Kidney capillary endothelial cell (primary cell): ENCODE measurements at places on chromosomes 3 and 15.

DNA sequence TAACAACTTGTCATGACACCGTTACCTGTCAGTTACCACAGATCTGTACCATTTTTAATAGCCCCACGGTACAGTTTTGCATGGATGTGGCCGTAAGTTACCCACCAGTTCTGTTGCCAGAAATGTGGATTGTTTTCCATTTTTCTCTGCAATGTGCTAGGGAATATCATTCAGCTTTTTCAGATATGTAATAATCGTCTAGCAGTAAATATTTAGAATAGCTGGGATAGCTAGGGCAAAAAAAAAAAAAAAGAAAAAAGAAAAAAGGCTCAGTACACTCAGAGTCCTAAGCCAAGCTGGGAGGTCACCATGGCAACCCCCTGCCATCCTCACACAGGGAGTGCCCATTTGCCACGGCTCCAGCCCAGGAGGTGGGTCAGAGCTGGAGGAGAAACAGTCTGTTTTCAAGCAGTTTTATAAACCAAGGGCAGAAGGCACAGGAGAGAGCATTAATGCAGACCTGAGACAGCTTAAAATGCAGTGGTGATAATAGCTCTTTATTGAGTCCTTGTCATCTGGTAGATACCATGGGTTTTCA is 25.2 kb downstream of the PAQR5 start:
- no peak for DNase-seq

- peak; percentile 43 for DNase-seq
These were observed 309.6 kb downstream of the TUSC7 start for GRCh38 chr3:117019082-117019713.

DNA sequence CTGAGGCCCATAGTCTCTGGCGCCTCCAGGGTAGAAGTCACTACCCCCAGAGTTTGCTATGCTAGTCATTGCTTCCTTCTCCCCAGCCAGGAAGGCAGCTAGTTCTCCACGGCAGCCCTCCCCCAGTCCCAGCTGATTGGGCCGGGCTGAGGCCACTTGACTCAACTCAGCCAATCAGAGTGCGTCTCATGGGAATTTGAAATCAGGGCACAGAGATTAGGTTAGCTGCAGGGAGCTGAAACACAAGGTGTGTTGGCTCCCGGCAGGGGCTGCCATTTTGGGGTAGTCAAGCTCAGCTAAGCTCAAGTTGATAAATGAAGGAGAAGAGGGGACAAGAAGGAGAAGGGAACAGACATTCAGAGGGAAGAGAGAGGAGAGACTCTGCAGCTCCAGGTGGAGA is 32.8 kb downstream of the LINGO1 start:
- DNase-seq: peak; percentile 34

GRCh38 chr3:38627956-38628355 is 21.5 kb downstream of the SCN5A start:
- DNase-seq: no peak

GRCh38 chr15:74523982-74524381 is 17.0 kb upstream of the ARID3B start:
- DNase-seq: no peak

DNA sequence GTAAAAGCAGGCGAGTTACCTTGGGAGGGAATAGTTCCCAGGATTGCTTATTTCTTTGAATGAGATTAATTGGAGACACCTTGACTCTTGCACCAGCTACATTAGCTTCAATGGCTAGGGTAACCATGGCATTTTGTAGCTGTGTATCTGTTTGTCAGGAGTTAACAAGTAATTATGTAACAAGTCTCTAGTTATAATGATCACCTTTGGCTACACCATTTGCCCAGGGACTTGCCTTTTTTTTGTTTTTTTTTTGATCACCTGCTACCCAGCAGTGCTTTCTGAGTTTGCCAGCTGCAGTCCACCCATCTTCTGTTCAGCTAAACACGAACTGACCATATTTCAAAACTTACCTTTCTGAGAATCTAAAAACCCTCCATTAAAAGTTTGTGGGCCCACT is 2.2 kb downstream of the MED12L start:
- no peak for DNase-seq

DNA sequence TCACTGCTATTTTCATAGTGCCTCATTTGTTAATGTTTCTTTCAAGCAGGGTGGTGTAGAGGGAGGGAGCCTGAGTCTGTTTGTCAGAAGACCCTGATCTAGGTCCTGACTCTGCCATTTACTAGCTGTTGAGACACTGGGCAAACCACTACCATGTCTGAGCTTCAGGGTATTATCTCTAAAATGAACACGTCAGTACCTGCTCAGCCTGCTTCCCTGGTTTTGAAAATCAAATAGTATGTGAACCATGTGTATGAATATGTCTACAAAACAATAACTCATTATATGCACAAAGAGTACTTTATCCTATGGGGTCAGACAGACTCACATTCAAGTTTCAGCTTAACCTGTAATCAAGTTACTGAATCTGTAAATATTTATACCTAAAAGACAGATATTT is 25.1 kb downstream of the SYNPR start:
- DNase-seq: no peak

GRCh38 chr3:105608623-105609022 is 241.9 kb downstream of the ALCAM start:
- no peak for DNase-seq

- no peak for DNase-seq
These were observed 64.9 kb upstream of the ZBTB20 start for GRCh38 chr3:115211810-115212492.

DNA sequence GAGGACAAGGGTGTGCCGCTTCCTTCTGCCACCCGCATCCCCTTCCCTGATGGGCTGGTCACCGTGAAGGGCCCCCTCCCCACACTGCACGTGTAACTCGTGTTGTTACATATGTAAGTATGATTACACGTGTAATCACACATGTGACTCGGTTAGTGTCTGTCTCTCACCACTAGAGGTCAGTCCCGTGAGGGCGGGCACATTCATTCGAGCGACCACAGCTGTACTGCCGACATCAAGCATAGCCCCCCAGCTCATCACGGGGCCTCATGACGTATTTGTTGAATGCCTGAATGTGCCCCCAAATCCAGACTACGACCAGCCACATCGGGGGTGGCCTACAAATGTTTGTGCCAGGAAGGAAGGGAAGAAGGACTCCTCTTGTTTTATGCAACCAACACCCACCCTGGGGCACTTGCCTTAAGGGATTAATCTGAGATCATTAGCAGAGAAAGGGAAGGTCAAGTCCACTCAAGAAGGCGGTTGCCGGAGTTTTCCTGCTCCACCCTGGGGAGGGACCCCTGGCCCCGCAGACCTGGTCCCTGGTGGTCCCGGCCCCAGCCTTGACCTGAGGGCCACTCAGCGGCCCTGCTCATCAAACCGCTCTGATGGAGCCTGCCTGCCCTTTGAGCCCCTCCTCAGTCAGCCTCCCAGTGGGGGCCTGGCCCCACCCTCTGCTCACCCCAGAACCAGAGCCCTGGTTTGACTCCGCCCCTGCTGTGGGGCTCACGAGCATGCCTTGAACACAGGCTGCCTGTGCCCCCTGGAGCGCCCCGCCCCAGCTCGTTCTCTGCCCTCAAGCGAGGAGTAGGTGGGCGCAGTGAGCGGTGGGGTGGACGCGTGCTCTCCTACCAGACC is 52.8 kb downstream of the RGMA start:
- DNase-seq: peak; percentile 31

GRCh38 chr15:99074446-99074845 is 30.4 kb upstream of the SYNM start:
- DNase-seq: no peak

DNA sequence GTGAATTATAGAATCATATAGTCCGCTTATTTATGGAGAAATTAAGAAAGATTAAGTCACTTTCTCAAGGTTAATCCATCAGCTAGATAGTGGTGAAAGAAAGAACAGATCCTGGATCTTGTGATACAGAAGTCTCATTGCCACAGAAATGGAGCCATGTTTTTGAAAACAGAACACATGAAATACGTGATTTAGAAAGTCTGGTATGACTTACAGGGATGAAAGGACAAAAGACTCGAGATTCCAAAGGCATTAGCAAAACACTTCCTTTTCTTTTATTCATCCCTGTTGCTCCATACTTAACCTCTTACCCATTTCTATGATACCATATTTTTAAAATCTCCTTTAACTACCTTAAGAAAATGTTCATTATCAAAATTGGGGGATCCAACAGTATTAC is 40.0 kb upstream of the TEX9 start:
- DNase-seq: no peak

- DNase-seq: no peak
These were observed 23.8 kb downstream of the STIMATE start for GRCh38 chr3:52873433-52874159.

DNA sequence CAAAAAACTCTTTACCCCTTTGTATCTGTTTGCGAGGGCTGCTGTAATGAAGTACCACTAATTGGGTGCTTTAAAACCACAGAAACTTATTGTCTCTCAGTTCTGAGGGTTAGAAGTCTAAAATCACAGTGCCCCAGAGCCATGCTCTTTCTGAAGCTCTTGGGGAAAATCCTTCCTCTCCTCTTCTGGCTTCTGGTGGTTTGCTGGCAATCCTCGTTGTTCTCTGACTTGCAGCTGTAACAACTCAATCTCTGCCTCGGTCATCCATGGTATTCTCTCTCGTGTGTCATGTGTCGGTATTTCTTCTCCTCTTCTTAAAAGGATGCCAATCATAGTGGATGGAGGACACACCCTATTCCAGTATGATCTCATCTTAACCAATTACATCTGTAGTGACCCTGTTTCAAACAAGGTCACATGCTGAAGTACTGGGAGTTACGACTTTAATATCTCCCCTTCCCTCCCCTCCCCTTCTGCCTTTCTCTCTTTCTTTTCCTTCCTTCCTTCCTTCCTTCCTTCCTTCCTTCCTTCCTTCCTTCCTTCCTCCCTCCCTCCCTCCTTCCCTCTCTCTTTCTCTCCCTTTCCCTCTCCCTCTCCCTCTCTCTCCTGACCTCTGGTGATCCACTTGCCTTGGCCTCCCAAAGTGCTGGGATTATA is 6.5 kb upstream of the ARL8B start:
- DNase-seq: no peak

GRCh38 chr3:195388380-195388779 is 54.4 kb downstream of the ACAP2 start:
- DNase-seq: no peak

DNA sequence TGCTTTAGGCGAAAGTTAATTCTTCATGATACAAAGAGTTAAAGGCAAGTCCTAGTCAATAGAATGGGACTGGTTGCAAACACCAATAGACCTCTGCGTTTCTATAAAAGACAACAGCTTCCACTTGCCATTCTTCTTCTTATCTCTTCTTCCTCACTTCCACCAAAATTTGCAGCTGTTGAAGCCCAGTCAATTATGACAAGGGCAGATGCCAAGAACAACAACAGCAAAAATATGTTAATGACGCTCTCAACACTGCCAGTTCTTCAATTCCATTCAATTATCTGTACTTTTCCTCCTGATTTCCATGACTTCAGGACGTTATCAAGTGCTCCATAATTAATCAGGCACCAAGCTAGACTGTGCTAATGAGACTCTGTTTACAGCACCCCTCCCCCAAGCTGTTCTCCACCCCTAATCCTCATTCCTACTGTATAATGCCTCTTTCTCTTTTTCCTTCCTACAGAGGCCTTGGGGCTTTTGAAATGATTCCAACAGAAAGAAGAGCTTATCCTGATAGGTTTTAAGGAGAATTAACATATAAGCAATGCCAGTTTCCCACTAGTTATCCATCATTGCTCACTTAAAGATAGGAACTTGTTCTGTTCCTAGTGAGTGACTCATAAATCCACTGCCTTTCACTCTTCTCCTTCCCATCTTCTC is 1160.5 kb downstream of the IGSF11 start:
- no peak for DNase-seq

- DNase-seq: no peak
These were observed at the start of gene PLSCR2 for GRCh38 chr3:146469150-146470017. TSS of gene PLSCR2 (minus strand) at chr3:146469561. CDS start at chr3:146459904, 9,657 bp downstream.

DNA sequence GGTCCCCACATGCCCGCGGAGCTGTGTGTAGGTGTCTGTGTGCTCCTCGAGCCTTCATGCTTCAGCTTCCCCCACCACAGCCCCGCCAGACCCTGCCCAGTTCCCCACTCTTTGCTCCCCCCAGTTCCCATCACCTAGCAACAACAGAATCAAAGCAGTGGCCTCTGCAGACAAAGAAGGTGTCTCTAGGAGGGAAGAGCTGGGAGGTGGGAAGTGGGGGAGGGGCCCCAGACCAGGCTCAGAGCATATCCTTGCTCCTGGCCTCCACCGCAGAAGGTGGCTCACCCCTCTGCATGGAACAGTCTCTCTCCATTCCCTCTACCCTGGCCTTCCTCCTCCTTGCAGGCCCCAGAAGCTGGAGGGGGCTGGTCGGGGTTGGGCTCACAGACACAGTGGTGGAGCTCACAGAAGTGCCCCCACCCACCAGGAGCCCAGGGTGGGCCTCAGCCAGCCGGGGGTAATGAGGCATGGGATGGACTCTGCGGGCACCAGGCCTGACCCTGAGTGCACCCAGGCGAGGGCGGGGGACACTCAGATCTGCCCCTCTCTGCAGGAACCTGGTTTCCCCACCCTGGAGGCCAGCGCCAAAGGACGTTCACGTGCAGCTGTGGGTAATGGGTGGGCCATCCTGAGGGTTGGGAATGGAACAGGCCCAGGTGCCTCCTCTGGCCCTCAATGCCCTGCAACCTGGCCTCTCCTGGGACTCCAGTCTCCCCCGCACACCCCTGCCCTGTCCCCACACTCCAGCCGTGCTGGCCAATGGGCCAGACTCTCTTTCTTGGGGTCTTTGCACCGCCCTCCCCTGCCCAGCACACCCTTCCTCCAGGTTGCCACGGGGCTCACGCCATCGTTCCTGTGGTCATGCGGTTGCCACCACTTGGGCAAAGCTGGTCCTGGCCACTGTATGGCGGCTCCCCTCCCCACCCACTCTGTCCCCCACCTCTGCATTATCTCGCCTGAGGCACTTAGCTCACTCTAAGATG is 53.4 kb downstream of the TPRA1 start:
- no peak for DNase-seq
